ENCODE measurements at places on chromosomes 6 and 20.
A peak's percentile ranks its signal among the peaks of the same experiment; 100 is the strongest.

DNA sequence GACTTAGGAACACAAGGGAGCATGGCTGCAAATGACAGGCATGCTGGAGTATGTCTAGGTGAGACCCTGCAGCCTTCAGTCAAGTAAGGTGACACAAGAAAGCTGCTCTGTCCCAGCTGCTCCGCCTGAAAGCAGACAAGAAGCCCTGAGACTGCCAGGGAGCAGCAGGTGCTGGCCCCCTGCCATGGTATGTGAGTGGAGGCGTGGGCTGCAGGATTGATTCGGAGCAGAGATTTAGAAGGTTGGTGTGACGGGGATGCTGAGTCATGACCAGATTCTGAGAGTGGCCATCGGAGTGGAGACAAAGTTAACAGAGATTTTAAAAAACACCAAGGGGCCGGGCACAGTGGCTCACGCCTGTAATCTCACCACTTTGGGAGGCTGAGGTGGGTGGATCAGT lies 17.8 kb downstream of the LRP11 start:
- DNase-seq: no peak

DNA sequence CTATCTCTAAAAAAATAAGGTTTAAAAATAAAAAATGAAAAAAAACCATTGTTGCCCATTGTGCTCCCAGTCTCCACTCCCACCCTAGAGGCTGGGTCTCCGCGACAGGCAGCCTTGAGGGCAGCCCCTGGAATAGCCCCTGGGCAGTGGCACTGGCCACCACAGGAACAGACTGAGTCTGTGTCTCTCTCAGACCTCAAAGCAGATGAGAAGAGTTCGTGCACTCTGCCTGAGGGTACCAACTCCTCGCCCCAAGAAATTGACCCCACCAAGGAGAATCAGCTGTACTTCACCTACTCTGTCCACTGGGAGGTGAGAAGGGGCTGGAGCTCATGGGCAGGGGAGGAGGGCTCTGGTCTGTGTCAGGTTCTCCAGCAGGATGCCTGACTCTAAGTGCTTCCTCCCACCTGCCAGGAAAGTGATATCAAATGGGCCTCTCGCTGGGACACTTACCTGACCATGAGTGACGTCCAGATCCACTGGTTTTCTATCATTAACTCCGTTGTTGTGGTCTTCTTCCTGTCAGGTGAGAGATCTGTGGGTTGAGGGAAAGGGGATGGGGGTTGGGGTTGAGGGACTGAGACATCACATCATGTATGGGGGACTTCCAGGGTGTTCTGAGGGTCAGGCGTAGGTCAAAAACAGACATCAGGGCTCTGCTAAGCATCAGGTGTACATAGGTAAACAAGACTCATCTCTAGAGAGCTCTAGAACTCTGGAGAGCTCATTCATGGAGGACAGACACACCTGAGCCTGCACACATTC lies 35.6 kb downstream of the TM9SF4 start:
- no peak for DNase-seq

DNA sequence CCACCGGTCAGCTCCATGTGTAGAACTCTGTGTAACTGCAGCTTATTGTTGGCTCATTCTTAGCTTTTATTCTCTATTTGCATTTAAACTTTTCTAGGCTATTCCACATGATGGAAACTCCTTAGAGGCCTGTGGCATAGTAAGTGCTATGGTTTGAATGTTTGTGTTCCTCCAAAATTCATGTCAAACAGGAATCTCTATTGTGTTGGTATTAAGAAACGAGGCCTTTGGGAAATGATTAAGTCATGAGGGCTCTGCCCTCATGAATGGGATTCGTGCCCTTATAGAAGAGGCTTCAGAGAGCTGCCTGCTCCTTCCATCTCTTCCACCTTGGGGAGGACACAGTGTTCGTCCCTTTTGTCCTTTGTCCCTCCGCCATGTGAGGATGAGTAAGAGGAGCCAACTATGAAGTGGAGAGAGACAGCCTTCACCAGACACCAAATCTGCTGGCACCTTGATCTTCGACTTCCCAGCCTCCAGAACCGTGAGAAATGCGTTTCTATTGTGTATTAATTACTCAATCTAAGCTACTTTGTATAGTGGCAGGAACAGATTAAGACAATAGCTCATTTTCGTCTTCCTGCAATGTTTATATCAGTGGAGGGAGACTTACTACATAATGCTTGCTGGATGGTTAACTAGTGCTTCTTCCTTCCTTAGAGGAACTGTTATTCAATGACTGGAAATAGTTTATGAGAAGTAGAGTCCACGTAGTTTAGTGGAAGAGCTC lies 361.1 kb downstream of the FARS2 start:
- DNase-seq: no peak

GRCh38 chr20:4089756-4090487 lies 74.6 kb upstream of the RNF24 start:
- no peak for DNase-seq

- no peak for DNase-seq
Measured at GRCh38 chr6:151869787-151870186, 62.3 kb downstream of the ESR1 start.

DNA sequence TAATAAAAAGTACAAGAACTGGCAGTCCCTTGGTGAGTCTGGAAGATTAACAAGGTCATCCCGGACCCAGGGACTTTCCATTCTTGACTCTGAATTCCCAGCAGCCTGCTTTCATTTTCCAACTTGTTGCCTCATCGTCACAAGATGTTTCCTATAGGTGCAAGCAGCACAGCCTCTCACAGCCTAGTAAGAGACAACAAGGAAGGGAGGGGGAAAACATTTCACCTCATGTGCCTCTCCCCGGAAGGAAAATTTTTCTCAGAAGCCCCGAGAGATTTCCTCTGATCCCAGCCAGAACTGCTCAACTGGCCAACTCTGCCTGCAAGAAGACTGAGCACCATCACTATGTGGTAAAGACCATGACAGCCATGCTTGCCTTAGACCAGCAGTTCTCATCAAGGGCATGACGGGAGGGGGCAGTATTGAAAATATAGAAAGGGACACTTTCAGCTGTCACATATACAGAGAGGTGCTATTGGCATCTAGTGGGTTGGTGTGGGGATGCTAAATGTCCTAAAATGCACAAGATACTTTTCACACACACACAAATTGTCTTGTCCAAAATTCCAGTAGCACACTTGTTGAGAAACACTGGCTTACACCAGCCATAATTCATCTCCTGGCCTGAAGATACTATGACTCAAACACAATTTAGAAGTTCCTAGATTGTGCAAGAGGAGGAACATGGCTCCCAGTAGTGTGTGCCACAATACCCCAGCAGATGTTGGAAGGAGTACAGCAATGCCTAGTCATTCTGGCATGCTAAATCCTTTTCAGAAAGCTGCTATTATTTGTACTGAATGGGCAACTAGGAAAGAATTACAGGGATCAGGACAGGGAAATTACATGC lies 10.8 kb upstream of the WTAP start:
- no peak for DNase-seq

DNA sequence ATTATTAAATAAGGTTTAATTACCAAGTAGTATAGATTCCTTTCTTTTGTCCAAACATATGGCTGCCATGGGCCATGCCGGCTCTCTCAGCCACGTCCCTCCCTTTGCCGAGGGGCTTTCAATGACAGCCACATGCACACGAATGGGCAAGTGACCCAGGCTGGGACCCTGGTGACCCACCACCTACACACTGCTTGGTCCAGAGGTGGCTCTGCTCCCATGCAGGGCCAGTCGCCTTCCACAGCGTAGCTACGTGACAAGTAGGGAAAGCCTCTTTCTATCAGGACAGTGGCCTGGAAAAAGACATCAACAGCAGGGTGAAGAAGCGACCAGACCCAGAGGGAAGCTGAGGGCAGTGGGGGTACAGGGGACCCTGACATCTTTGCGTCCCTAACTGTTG lies 152.8 kb upstream of the CST7 start:
- no peak for DNase-seq

GRCh38 chr6:156126535-156126934 lies 650.6 kb upstream of the ARID1B start:
- DNase-seq: no peak

DNA sequence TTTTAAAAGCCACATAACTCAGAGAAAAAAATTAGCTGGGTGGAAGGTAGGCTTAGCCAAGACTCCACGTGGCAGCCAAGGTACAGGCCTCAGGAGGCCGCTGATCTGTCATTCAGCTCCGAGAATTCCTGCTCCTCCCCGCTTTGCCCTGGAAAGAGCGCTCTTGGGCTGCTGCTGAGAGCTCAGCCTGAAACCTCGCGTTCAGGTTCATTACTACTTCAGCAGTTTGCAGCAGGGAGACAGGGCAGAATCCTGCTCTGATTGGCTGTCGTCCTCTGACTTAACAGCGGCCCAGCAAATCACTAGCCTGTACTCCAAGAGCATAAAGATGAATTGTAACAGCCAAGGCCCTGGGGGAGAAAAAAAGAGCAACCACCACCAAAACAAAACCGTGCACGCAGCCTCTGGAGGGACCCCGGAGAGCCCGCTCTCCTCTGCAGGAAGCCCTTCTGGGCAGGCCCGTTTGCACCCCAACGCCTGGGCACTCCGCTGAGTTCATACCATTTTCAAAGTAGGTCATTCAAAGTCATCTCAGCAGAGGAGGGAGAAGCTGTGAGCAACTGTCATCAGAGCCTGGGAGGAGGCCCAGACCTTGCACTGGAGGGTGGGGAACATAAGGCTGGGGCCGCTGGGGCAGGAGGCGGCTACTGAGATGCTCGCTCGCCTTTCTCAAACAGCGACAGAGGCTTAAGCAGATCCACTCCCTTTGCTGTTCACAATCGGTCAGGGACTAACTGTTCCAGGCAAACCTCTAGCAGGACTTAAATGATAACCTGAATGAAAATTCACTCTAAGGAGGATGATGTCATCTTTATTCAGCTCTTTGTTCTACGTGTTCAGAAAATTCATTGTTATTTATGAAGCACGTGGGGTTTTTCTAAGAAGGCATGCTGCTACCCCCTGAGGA lies 42.3 kb upstream of the ATXN1 start:
- DNase-seq: no peak

DNA sequence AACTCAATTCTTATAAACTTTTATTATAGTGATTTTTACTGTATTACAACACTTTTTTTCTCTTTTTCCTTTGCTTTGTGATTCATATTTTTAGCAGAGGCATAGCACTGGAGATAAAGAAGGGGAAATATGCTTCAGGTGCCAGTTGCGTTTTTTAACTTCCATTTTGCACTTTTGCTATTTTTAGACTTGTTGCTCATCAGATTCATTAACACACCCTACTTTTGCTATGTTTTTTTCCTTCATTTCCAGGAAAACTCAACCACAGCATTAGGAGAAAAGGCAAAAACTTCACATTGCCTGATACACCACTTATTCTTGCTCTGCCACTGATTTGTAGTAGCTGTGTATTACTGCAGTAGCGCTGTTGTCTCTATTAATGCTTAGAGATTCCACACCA lies 8.0 kb upstream of the TMEM30A start:
- no peak for DNase-seq

- no peak for DNase-seq
Measured at GRCh38 chr6:30844118-30844535, 40.2 kb upstream of the DDR1 start.

- no peak for DNase-seq
Measured at GRCh38 chr6:99745651-99746050, 139.0 kb downstream of the PRDM13 start.

DNA sequence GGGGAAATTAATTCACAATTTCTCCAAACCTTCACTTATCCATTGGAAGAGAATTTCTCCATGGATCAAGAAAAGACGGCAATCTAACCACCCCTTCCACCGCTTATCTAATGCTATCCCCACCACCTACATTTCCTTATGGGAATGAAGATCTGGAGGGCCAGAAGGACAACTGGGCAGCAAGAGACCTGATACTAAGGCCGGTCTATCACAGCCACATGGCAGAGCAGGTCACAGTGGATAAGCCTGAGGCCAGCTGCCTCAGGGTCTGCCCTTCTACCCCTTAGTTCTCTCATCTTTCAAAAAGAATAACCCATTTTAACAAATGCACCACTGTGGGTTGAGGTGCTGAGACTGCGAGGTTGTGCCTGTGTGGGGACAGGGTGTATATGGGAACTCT lies 37.1 kb downstream of the MAN1A1 start:
- no peak for DNase-seq

GRCh38 chr6:42729731-42730130 lies 7.3 kb upstream of the PRPH2 start:
- no peak for DNase-seq

DNA sequence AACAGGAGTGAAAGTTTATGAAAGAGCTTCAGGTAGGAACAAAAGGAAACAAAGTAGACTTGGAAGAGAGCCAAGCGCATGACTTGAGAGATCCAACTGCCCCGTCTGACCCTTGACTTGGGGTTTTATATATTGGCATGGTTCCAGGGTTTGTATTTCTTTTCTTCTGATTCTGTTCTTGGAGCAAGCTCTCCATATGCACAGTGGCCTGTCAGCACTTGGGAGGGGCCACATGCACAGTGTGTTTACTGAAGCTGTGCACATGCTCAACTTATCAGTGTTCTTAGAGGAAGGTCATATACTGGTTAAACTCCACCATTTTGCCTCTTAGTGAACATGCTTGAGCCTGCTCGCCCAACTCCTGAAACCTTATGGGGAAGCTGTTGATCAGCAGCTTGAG lies 953.7 kb downstream of the TFAP2A start:
- DNase-seq: no peak

- DNase-seq: peak; percentile 36
Measured at GRCh38 chr6:29627755-29628418, 5.1 kb downstream of the GABBR1 start.

GRCh38 chr6:134147034-134147533 lies 94.7 kb upstream of the SLC2A12 start:
- no peak for DNase-seq

DNA sequence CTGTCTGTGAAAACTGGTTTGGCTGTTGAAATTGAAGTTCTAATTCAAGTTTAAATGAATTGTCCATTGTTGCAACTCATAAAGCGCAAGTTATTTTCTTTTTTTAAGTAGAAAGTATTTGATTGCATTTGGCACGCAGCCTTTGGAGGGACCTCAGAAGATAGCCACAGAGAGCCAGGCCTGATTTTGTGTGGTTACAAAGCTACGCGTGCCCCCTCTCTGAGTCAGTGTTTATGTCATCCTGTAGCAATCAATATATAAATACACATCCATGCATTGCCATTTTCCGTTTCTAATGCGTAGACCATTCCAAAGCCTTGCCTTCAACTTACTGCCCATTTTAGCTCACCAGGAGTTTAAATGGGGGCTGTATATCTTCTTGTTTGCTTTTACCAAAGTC lies 173.2 kb downstream of the TMEM242 start:
- DNase-seq: no peak

- no peak for DNase-seq
Measured at GRCh38 chr6:158018041-158018771, 36.5 kb downstream of the SYNJ2 start.

- DNase-seq: no peak
Measured at GRCh38 chr6:141548966-141549365, 583.8 kb upstream of the GJE1 start.

GRCh38 chr6:112039431-112039770 lies 14.5 kb upstream of the CCN6 start:
- DNase-seq: no peak

- no peak for DNase-seq
Measured at GRCh38 chr6:12245763-12246718, 44.1 kb upstream of the EDN1 start.

- no peak for DNase-seq
Measured at GRCh38 chr6:159582736-159583135, 110.3 kb downstream of the SOD2 start.

- DNase-seq: no peak
Measured at GRCh38 chr20:47351643-47352331, 4.7 kb downstream of the ZMYND8 start.

Data from naive thymus-derived CD8-positive, alpha-beta T cell (primary cell).